ENCODE measurements at places on chromosomes 7 and 10.

DNA sequence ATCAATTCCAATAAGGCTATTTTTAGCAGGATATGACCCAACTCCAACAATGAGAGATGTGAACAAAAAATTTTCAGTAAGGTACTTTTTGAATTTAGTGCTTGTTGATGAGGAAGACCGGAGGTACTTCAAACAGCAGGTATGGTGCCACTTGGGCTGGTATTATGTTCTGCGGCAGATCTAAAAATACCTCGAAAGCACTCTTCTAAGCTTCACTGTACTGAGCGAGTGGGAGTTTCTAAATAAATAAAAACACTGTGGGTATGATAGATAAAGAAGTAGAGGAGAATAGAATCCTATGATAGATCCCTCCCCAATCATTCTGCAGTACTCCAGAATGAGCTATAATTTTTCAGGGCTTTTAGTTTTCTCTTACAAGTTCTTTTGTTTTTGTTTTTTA, 11.5 kb upstream of the SUPV3L1 start:
- no peak for DNase-seq

GRCh38 chr7:93175219-93175618, 27.0 kb upstream of the SAMD9L start:
- no peak for DNase-seq

GRCh38 chr7:65390588-65390987, 16.9 kb downstream of the ZNF92 start:
- DNase-seq = peak; percentile 17

DNA sequence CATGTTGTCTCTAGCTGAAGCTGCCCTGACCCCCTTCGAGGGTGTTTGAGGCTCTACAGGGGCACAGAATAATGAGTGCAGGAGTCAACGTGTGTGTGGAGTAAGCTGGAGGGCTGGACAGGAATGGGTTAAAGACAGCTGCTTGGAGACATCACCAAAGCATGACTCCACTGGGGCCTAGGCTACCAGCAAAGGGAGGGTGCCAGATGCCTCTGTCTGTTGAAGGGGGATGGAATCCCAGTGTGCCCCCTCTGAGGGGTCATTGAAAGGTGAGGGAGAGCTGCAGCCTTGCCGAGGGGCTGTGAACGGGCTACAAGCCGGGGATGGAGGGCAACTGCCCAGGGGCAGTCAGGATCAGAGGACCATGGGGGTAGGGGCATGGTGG, 51.7 kb upstream of the PODXL start:
- no peak for DNase-seq

DNA sequence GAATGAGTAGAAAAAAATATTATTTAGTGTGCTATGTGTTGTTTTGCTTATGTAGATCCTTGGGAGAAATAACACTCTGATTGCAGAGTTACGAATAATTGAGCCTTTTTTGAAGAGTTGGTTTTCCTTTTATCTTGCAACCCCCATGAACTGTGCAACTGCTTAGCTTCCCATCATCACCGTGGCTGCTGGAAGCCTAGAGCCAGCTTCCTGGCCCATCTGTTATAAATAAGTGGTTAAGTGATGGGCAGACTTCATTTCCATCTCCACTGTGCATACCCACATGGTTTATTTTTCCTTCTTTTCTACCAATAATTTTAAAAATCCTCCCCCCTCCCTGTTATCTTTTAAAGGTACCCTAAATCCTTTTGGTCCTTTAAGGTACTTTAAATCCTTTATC, 554.9 kb upstream of the GALNT17 start:
- no peak for DNase-seq

DNA sequence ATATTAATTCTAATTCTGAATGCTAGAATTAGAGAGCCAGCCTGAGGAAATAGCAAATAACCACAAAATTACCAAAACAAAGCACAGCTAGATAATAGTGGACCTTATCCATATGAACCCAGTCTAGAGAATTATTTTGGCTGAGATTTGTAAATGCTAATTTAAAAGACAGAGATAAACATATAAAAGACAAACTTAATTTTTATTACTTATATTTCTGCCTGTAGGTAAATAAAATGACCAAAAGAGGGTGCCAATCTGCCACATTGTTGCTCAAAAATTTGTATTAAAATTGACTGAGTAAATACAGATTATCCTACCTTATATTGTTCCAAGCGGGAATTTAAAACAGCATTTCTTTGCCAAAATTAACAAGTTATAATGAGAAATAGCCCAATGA, 20.2 kb downstream of the RTKN2 start:
- DNase-seq = no peak

DNA sequence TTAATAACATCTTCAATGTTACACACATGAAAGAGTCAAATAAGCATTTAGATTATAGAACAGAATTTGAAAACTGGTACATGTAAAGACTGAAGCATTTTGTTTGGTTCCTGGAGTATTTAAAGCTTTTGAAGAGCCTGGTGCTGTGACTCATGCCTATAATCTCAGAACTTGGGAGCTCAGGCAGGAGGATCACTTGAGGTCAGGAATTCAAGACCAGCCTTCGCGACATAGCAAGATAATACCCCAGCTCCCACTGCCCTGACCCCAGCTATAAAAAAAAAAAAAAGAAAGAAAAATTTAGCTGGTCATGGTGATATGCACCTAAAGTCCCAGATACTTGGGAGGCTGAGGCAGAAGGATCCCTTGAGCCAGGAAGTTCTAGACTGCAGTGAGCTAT, 87.8 kb downstream of the HDAC9 start:
- no peak for DNase-seq

GRCh38 chr10:10205906-10206305, 811.8 kb upstream of the CELF2 start:
- DNase-seq = no peak

DNA sequence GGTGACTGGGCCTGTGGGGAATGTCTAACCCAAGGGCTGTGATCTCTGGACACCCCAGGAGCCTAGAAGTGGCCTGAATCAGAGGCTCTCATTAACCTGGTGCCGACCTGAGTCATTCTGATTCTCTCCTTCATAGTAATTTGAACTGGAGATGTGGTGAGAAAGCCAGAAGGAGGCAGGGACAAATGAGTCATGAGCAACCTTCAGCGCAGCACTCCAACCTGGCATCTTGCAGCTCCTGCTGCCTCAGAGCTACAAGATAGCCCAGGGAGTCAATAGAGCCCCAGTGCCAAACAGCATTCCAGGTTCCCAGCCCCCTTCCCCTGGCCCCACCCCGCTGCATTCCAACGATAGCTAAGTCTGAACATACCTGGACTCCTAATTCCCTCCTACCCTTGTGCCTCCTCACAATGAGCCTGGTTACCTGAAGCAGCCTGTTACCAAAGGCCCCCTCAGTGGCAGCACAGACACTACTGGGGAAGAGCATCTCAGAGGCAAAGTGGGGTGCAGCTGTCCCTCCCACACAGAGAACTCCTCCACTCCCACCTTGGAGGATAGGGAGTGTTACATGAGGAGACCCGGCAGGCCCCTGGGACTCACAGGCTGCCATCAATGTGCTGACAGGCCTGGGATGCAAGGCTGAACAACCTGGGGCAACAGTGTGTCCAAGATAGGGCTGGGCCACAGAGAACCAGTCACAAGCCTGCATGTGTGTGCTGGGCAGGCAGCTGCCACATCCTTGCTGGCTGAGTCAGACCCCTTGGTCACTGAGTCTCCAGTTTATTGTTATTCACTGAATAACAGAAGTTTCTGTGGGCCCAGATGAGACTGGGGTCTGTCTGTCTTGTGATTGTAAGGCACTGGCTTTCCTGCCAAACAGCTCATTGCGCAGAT, 76.8 kb upstream of the LEP start:
- DNase-seq = no peak

DNA sequence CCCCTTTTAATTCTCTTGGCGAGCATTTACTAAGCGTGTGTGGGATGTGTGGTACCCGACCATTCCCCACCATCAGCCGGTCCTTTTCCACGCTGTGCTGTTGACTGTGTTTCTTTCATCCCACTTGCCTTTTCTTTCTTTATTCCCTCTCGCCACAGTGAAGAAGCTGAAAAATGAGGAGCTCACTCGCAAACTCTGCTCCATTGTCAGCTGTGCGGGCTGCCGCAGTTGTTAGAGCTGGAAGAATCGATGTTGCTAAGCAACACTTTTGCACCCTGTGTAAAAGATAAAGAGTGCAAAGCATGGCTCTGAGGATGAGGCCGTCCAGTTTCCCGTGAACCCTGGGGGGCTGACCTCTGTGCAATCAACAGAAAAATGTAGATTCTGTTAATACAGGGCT, 203.1 kb upstream of the NEBL start:
- no peak for DNase-seq

- DNase-seq = no peak
Observed at GRCh38 chr7:115005953-115006352, 84.1 kb downstream of the MDFIC start.

DNA sequence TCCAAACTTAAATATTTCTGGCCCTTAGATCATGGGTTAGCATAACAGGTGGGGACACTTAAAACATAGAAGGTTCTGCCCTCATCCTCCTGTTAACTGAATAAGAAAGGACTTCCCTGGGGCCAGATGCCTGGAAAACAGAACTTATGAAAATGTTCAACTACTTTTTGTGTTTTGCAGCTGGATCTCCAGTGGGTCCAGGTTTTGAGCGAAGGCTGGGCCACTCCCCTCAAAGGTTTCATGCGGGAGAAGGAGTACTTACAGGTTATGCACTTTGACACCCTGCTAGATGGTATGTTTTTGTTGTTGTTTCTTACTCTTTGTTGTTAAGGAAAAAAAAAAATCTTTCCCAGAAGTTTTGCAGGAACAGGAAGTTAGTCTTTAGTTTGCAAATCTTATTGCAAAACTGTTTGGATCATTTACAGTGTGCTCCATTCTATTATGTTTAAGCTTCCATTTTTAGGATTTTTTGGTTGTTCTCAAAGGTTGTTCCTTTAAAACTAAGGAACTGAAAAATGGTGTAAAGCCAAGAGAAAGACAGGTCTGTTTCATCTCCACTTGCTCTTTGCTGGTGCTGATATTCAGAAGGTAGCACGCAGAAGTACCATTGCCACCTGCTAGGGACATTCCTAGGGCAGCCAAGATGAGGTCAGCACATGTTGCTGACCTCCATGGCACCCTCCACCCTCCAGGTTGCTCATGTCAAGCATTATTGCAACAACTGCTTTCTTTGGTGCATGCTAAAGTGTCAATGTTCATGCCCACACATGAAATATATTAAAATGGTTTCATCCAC, 56.1 kb downstream of the PAPSS2 start:
- DNase-seq = no peak

GRCh38 chr10:63320683-63321082, 145.1 kb downstream of the JMJD1C start:
- no peak for DNase-seq

DNA sequence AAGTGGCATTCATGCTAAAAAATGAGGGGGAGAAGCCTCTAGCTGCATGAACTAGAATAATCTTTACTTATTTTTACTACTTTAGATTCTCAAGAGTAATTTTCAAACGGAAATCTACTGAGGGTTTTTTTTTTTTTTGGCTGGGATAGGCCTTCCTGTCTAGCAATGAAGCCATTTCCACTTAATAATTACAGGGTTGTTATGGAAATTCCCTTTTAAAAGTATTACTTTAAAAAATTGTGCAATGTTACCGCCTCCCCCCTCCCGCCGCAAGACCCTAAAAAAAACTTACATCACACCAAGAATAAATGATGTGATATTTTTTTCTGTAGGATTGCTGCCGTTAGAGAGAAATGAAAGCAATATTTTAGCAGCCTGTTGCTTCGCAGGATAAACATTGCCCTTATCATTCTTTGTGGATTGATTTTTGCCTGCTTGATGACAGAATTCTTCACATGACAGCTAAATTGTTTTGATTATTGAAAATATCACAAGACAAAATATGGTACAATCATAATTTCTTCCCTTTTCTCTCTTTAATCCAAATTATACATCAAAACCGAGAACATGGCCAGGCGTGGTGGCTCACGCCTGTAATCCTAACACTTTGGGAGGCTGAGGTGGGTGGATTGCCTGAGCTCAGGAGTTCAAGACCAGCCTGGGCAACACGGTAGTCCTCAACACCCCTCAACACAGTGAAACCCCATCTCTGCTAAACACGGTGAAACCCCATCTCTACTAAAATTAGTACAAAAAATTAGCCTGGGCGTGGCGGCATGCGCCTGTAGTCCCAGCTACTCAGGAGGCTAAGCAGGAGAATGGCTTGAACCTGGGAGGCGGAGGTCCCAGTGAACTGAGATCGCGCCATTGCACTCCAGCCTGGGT, 32.8 kb downstream of the ARL4A start:
- DNase-seq = no peak

DNA sequence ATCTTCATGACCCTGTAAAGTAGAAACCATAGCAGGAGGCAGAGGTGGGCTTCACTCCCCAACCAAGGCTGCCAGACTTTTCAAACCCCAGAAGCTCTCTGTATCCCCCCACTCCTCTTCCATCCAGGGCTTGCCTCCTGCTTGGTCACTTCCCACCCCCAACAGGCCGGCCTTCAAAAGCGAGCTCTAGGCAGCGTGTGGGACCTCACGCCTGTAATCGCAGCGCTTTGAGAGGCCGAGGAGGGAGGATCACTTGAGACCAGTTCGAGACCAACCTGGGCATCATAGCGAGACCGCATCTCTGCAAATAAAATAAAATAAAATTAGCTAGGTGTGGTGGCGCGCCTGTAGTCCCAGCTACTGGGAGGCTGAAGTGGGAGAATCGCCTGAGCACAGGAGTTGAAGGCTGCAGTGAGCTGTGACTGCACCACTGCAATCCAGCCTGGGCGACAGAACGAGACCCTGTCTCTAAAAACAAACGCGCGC, 743 bp upstream of the POR start:
- peak; percentile 51 for DNase-seq

DNA sequence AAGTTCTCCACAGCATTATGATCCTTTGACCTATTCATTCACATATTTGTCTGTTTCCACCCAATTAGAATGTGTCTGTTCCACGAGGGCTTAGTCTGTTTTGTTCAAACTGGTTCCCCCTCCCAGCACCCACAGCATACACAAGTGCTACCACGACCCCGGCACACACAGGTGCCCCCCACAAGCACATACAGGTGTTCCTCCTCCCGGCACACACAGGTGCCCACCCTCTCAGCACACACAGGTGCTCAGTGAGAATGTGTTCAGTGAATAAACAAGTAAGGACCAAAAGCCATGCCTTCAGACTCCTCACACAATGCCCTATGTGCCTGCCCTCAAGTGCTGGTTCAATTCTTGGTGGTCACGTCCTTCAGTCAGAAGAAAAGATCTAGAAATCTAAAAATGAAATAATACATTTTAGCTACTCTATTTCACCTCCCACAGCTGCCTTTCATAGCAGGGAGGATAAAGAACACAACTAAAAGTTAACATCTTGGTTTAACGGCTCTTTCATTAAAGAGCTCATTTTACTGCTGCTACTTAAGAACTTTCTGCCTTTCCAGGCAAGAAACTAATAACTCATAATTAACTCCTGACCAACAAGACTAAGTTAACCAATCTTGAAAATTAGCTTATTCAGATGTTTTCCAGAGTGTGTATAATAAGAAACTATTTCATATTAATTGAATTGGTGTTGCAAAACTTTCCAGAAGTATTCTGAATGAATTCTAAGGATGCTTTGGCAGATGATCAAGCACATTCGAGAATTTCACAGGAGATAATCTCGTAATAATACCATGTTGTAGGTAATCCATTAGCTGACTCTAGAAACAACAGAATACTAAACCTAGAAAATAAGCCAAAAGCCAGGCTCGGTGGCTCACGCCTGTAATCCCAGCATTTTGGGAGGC, 2.3 kb downstream of the DNMBP start:
- DNase-seq = no peak
